ENCODE measurements at places on chromosomes 5 and 9.

DNA sequence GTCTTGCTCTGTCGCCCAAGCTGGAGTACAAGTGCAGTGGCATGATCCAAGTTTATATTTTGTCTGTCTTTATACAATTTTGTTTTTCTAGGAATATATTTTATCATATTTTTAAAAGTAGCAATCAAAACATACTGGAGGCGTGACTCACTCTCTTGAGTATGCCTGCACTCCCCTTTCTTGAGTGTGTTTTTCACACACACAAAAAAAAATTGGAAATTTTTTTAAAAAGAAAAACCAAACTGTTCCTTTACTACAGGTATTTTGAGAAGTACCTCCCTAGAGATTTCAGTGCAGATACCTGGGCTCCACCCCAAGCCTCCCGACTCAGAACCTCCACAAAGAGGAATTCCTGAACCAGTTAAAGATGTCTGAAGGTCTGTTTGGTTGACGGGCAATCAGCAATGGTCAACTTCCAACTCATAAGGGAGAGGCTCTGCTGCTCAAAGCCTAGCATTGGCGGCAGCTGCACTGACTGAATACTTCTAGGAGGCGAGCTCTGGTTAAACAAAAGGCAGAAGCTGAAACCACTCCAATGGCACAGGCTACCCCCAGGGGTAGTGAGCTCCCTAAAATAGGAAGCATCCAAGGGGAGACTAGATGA, 27.4 kb downstream of the PDE6A start:
- no peak for ATAC-seq

GRCh38 chr9:91374939-91375338, 13.2 kb upstream of the AUH start:
- no peak for ATAC-seq

DNA sequence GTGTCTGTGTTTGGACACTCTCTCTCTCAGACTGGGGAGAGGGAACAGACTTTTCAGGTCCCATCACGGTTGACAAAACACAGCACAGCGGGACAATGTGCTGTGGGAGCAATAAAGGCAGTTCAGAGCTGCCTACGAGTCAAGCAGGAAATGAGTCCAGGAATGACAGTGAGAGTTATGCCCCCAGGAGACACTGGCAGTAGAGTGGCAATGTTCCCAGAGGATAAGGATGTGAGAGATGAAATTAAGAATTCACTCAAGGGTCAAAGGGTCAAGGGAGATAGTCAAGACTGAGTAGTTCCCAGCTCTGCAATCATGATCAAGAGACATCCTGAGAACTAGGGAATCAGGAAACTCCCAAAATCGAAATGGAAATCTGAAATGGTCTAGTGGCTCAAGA, 156.1 kb downstream of the LURAP1L start:
- no peak for ATAC-seq

DNA sequence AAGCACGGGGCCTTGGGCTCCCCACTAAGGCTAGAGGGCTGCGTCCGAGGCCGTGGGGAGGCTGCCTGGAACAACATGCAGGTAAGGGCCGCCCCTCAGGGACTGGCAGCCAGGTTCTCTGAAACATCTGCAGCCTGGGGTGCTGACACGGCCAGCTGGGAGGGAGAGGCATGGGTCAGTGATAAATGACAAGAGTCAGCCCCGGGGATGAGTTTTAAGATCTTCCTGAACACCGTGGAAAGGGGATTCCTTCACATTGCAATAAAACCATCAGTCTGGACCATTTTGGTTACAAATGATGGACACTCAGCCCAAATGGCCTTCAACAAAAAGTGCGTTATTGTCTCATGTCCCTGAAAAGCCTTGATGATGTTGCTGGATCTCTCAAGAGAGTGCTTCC, 32.9 kb upstream of the SAP30L start:
- no peak for ATAC-seq

GRCh38 chr9:76415154-76415553, 20.9 kb upstream of the RFK start:
- no peak for ATAC-seq

DNA sequence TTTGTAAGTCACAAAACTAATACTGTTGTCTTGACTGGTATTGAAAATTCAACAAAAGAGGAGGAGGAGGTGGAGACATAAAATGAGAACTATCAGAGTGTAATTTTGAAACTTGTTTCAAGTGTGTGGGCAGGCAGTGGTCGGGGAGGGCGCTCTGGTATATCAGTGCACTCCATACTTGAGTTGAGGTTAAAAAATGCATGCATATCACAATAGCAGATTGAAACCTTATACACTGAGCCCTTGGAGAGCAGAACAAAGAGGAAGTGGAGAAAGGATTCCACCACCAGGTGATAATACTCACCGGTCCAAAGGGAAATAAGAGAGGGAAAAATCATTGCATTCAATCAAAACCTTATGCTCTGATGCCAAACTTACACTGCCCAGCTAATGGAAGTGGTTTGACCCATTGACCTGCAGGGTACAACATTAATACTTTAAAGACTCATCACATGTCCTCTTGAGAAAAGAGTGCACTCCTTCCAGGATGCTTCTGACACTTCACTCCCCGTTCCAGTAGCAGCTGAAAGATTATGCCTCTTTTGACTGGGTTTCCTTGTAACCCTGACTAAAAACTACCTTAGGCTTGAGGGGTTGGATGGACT, 79.5 kb upstream of the FAM169A start:
- ATAC-seq, result peak; percentile 95

DNA sequence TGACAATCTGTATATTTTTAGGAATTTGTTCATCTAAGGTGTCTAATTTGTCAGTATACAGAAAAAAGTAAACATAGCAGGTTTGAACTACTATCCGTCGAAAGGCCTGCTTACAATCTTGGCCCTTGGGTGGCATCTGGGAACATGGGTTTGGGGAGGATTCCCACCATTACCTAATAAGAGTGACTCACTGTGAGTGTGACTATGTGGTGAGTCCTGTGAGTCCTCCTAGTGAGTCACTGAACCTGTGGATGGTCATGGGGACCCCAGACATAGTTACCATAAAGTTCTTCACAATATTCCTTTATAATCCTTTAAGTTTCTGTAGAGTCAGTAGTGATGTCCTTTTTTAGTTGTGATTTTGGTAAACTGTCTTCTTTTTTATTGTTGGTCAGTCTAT, 37.0 kb downstream of the RNF130 start:
- no peak for ATAC-seq

- no peak for ATAC-seq
Observed at GRCh38 chr5:113054899-113055298, 78.3 kb downstream of the DCP2 start.

DNA sequence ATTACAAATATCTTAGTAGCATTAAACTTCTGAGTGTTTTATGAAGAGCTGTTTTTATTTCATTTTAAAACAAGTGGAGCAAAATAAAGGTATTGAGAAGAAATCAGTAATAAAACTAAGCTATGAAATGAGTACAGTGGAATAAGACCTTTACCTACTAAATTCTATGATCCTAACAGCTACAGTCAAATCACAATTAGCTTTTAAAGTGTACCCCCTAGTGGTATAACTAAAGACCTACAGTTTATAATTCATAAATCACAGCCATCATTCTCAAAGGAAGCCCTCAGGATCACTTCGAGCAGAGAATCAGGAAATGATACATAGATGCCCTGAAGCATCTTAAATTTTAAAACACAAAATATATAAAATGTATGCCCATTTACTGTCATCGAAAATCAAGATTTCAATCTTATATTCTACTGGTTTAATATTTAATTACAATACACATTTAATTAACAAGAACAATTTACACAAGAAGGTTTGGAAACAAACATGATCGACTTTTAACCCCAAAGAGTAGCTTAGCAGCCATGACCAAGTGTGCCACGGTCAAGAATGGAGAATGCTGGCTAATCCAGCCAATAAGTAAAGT, 12.3 kb downstream of the CCNH start:
- peak; percentile 67 for ATAC-seq

DNA sequence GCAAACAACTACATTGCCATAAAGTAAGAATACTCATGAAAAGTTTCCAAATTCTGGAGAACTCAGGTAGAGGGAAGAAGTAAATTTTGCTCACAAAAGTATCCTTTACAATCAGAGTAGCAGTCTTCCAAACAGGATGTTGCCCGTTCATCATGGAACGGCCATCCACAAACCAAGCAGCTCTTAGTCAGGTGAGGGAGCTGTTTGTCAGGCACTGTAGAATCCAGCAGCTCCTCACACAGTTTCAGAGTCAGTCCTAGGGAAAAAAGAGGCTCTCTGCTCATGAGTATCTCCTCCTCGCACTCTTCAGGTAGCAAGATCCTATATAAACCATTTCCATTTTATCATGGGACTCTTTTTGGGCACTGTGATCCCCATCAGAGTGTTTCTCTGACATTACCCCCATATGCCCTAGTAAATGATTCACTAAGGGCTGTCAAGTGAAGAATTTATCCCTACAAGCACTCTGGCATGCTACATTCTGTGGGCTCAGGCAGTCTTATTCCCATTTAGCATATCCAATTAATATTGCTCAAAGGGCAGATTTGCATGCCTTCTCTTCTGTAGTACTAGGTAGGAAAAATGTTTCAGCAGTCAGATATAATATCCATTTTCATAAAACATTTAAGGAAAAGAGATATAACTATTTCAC, 97.9 kb downstream of the WDR41 start:
- ATAC-seq, result no peak

DNA sequence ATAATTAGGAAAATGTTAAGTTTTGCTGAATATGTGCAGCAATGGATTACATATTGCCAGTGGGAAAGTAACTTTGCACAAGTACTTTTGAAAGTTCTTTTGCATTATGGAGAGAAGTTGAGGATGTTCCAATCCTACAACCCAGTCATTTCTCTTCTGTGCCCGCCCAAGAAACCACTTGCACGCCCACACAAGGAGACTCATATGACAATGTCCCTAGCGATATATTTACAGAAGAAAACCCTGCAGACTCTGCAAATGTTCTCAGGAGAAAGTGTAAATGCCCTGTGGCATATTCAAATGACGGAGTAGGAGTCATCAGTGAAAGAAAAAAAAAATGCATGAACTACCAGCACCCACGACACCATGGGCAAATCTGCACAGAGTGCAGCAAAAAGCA, 356.5 kb downstream of the CTNND2 start:
- no peak for ATAC-seq

- no peak for ATAC-seq
Observed at GRCh38 chr5:73278693-73279092, 105.7 kb downstream of the TMEM174 start.

- ATAC-seq, result no peak
Observed at GRCh38 chr5:173852790-173853359, 35.3 kb upstream of the CPEB4 start.

DNA sequence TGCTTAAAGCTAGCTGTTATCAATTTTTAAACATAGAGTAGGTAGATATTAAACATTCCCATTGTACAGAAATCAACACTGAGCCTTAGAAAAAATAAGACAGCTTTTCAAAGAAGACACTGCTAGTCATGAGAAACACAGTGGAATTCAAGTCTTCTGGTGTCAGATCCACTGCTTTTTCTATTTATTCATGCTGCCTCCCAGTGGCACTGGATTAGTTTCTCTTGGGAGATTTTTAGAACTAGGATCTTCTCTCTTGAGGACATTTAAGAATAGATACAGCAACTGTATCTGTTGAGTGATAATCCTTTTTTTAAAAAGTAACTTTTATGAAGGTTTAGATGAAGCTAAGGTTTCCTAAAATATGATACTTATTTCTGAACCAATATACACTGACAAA, 1635.4 kb upstream of the C9orf72 start:
- no peak for ATAC-seq

DNA sequence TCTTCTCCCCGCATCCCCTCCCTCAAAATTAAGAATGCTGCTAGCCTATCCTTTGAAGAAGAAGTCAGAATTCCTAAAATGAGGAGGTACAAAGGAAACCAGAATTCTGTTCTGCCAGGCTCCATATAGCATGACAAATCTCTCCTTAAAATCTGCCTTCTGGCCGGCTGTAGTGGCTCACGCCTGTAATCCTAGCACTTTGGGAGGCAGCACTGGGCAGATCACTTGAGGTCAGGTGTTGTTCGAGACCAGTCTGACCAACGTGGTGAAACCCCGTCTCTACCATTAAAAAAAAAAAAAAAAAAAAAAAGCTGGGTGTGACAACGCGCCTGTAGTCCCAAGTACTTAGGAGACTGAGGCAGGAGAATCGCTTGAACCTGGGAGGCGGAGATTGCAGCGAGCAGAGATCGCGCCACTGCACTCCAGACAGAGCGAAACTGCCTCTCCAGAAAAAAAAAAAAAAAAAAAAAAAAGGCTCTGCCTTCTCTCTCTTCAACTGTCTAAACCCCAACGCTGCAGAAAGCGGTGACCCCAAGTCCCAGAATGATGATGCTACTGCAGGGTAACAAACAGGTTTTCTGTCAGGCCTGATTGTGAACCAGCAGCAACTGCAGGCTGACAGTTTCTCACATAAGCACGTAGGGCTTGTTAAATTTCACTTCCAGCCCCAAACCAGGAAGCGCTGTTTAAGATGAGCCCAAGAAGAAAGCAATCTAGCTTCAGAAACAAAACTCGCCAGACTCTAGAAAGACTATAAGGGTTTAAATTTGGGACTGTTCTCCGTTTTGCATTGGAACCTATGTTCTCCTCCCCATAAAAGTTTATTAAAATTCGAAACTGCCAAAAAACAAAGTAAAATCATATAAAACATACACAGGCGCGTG, 963 bp upstream of the CAST start:
- ATAC-seq, result peak; percentile 37

DNA sequence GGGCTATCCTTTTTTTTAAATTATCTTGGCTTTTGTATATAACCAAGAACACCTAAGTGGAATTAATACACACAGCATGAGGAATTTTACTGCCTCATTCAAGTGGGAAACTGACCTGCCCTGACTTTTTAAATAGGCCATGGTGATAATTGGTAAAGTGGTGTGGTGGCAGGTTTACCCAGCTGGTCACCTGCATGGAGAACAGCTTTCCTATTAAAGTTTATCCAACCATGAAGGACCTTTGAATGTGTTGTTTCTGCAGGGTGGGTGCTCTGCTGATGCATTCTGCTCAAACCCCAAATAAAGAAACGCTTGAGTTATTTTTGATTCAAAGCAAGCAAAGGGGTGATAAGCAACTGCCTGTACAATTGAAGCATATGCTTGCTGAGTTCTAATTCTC, 261.0 kb upstream of the GRIN3A start:
- ATAC-seq, result no peak

- ATAC-seq, result peak; percentile 49
Observed at GRCh38 chr9:136665704-136666371, 3.1 kb downstream of the EGFL7 start.

DNA sequence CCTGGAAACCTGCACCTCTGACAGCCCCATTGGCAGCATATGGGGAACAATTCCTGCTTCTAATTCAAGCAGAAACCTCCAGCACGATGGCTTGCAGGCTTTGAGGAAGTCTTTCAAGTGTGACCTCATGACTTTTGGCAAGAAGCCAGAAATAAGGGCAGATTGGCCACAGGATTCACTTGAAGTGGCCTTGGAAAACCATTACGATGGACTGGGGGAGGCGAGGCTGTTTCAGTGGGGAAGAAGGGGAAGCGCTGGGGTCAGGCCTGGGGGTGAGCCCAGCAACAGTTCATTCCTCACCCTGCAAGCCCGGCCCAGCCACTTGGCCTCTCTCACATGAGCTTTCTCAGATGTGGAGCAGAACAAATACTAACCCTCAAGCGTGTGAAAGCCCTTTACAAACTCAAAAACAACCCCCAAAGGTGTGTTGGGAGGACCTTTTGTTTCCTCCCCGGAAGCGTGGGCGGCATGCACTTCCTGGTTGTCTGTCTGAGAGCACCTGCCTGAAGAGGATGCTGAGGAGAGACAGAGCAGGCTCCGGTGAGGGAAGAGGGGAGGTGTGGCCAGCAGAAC, 26.9 kb upstream of the EEIG1 start:
- ATAC-seq, result peak; percentile 87

Measured in activated T-helper 17 cell treated with anti-CD3 and anti-CD28 coated beads, Interleukin-2, amount 50 U/mL, for 72 hours (primary cell).